A549 treated with AZD2906 at 1 μM for 4 hours (cell line): ENCODE measurements at places on chromosomes 13 and 19. TPM values are rescaled to one million over a fixed set of nuclear protein-coding genes. Genes with fewer than 3 reads are reported as not detected.

The HIPK4 gene
- 0.28 to 0.43 TPM (median 0.33 TPM) in 5 replicates for total RNA-seq

The RASGRP4 gene
- 0.03 to 0.09 TPM (median 0.07 TPM) in 5 replicates for total RNA-seq

The ZNF229 gene
- total RNA-seq, result 2.3 to 3.2 TPM (median 2.3 TPM) in 5 replicates

The ENOX1 gene
- total RNA-seq, result 1.9 to 2.7 TPM (median 2.0 TPM) in 5 replicates

The NFIX gene
- total RNA-seq, result 3.2 to 4.0 TPM (median 3.5 TPM) in 5 replicates

The ZNF763 gene
- not detected in 5 replicates for total RNA-seq

The XRCC1 gene
- total RNA-seq, result 25.3 to 30.9 TPM (median 27.5 TPM) in 5 replicates

The CACNG6 gene
- total RNA-seq, result 10.3 to 12.7 TPM (median 11.0 TPM) in 5 replicates

The EHD2 gene
- 124 to 156 TPM (median 148 TPM) in 5 replicates for total RNA-seq

The COL4A2 gene
- 142 to 173 TPM (median 157 TPM) in 5 replicates for total RNA-seq

The SLC25A41 gene
- total RNA-seq, result 0.08 to 0.15 TPM (median 0.14 TPM) in 4 of 5 replicates, not detected in the other

The KCNN1 gene
- total RNA-seq, result 0.28 to 0.92 TPM (median 0.65 TPM) in 5 replicates

The PSG1 gene
- 0.16 to 0.40 TPM (median 0.21 TPM) in 5 replicates for total RNA-seq

The B3GLCT gene
- 4.3 to 5.5 TPM (median 4.9 TPM) in 5 replicates for total RNA-seq

The FNDC3A gene
- 16.7 to 27.5 TPM (median 21.7 TPM) in 5 replicates for total RNA-seq

The CASP14 gene
- not detected in 5 replicates for total RNA-seq

The CGB2 gene
- 0.09 to 0.21 TPM (median 0.21 TPM) in 3 of 5 replicates, not detected in the others for total RNA-seq

The ZNF497 gene
- 0.82 to 1.3 TPM (median 1.2 TPM) in 5 replicates for total RNA-seq

The CNN1 gene
- total RNA-seq, result 0.24 to 0.44 TPM (median 0.37 TPM) in 5 replicates

The SMIM24 gene
- 0.80 to 1.1 TPM (median 0.97 TPM) in 5 replicates for total RNA-seq

The CGB3 gene
- not detected in 5 replicates for total RNA-seq

The APLP1 gene
- 70.1 to 97.9 TPM (median 93.9 TPM) in 5 replicates for total RNA-seq

The PLVAP gene
- not detected in 5 replicates for total RNA-seq

The ZNF579 gene
- total RNA-seq, result 20.8 to 35.0 TPM (median 33.5 TPM) in 5 replicates

The ERICH6B gene
- not detected in 5 replicates for total RNA-seq

The FCHO1 gene
- 17.6 to 21.4 TPM (median 18.4 TPM) in 5 replicates for total RNA-seq

The MAP2K7 gene
- total RNA-seq, result 11.3 to 15.6 TPM (median 13.9 TPM) in 5 replicates

The TMPRSS9 gene
- total RNA-seq, result 0.16 TPM in 1 of 5 replicates, not detected in the others

The TLE6 gene
- total RNA-seq, result 4.7 to 6.8 TPM (median 5.3 TPM) in 5 replicates

The XAB2 gene
- 23.5 to 28.2 TPM (median 27.6 TPM) in 5 replicates for total RNA-seq

The ZNF729 gene
- not detected in 5 replicates for total RNA-seq

The YJEFN3 gene
- 1.6 to 4.0 TPM (median 2.9 TPM) in 5 replicates for total RNA-seq

The C5AR1 gene
- total RNA-seq, result 1.1 to 2.9 TPM (median 2.2 TPM) in 5 replicates

The WDR62 gene
- 21.3 to 28.1 TPM (median 25.4 TPM) in 5 replicates for total RNA-seq

The CYP2A6 gene
- total RNA-seq, result 0.07 to 0.13 TPM in 2 of 5 replicates, not detected in the others

The APOC4 gene
- not detected in 5 replicates for total RNA-seq

The ZNF560 gene
- total RNA-seq, result not detected in 5 replicates

The SHD gene
- 0.12 to 0.17 TPM (median 0.15 TPM) in 3 of 5 replicates, not detected in the others for total RNA-seq

The GRK1 gene
- total RNA-seq, result 0.02 to 0.19 TPM (median 0.05 TPM) in 3 of 5 replicates, not detected in the others

The LONP1 gene
- total RNA-seq, result 49.8 to 62.6 TPM (median 59.8 TPM) in 5 replicates

The NDFIP2 gene
- total RNA-seq, result 16.7 to 21.8 TPM (median 19.1 TPM) in 5 replicates

The SYNGR4 gene
- total RNA-seq, result 2.0 to 3.8 TPM (median 3.0 TPM) in 5 replicates

The BICRA gene
- total RNA-seq, result 15.1 to 16.7 TPM (median 16.0 TPM) in 5 replicates

The ATP5F1D gene
- 80.5 to 189 TPM (median 176 TPM) in 5 replicates for total RNA-seq

The COL5A3 gene
- total RNA-seq, result 2.6 to 3.6 TPM (median 2.9 TPM) in 5 replicates

The MCOLN1 gene
- 7.4 to 13.1 TPM (median 11.5 TPM) in 5 replicates for total RNA-seq

The ZNF790 gene
- total RNA-seq, result 0.06 to 0.33 TPM (median 0.27 TPM) in 5 replicates

The NAPSA gene
- 0.51 to 1.0 TPM (median 0.87 TPM) in 5 replicates for total RNA-seq
